ENCODE measurements at places on chromosomes 1 and 21.

DNA sequence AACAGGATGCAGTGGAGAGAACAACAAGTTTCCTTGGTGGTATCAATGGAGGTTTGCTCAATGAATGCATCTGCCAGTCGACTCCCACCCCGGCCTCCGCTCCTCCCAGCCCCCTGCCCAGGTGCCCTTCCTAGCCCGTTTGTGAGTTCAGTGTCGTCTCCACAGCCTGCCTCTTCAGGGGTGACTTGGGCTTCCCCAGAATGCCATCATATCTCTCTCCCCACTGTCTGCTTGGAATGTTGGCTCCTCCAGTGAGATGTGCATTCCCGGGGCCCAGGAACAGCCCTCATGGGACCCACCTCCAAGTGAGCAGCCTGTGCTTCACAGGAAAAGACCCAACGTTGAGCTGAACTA is 30.5 kb downstream of the MATN1 start:
- no peak for DNase-seq

- no peak for DNase-seq
These were observed 50.2 kb downstream of the KCNJ6 start for GRCh38 chr21:37866027-37866426.

DNA sequence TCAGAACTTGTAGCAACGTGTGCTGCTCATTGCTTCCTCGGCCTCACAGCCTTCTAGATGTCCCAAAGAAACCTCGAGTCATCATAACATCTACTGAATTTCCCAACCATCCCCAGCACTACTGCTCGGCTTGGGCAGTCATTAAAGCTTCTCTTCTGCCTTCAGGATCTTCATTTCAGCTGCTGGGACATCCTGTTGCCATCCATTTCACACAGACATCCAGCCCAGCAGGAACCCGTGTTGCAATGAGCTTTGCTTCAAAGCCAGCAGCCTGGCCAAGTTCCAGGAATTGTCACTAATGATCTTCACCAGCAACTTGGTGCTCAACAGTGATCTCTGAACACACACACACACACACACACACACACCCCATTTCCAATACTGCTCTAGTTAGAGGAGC is 18.5 kb downstream of the WLS start:
- no peak for DNase-seq

DNA sequence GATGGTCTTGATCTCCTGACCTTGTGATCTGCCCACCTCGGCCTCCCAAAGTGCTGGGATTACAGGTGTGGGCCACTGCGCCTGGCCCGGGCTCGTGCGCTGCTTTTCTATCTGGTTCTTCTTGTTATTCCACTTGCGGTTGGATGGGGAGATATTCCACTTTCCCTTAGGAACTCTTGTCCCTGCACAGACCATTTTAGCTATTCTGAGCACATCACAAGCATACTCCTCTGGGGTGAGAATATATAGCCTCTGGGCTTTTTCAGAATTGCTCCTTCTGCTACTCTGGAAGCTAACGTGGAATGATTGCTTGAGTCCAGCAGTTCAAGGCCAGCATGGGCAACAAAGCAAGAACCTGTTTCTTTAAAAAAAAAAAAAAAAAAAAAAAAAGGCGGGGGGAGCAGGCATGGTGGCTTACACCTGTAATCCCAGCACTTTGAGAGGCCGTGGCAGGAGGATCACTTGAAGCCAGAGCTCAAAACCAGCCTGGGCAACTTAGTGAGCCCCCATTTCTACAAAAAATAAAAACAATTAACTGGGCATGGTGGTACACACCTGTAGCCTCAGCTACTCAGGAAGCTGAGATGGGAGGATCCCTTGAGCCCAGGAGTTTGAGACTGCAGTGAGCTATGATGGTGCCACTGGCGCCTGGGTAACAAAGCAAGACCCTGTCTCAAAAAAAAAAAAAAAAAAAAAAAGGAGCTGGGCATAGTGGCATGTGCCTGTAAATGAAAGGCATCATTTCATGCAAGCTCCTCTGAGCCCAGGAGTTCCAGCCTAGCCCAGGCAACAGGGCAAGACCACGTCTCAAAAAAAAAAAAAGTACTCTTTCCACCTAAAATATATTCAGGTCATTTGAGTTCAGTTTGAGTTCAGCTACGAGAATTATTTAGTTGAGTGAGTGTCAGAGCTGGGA is 11.8 kb upstream of the PGD start:
- no peak for DNase-seq

DNA sequence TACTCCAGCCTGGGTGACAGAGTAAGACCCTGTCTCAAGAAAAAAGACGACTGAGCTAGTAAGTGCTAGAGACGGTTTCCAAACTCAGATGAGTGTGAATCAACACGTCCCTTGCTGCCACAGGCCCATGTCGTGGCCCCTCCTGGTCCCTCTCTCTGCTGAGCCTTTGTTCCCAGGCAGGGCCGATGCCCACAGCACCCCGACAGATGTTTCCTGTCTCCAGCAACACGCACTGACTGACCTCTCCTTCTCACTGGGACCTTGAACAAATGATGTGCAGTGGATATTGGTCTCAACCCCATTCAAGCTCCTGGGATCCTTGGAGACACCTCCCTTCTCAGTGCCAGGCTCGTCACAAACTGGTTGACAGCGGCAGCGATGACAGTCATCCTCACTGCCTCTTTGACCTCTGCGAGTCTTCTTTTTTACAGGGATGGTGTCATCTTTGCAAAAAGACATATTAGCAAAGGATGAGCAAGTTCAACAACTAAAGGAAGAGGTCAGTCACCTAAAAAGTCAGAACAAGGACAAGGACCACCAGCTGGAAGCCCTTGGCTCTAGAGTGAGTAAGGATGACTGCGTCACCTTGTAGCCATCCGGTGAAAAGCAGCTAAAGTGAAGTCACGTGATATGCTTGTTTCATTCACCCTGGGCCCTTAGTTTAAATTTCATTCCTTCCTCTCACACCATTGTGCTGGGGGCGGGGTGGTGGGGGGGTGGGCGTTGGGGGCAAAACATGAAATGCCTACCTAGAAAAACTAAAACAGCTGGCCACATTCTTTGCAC is 65.8 kb downstream of the FHAD1 start:
- DNase-seq = no peak

DNA sequence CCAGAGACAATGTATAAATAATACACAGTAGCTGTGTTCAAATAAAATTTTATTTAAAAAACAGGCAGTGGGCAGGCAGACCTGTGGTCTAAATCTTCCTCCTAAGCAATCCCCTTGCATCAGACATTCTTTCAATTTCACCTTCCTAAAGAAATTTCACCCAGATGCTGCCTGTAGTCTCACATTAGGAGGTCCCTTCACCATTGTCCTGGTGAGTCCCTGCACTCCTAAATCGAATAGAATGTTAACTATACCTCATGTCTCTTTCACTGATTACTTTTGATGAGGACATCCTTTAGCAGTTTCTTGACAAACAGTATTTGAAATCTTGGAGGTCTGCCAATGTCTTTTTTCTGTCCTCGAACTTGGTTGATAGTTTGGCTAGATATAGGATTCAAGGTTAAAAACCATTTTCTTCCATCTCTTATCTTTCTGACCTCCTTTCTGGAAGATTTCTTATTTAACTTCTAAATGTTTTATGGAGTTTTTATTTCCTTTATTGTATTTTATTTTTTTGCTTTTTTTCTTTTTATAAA is 77.5 kb downstream of the LPGAT1 start:
- DNase-seq = no peak

DNA sequence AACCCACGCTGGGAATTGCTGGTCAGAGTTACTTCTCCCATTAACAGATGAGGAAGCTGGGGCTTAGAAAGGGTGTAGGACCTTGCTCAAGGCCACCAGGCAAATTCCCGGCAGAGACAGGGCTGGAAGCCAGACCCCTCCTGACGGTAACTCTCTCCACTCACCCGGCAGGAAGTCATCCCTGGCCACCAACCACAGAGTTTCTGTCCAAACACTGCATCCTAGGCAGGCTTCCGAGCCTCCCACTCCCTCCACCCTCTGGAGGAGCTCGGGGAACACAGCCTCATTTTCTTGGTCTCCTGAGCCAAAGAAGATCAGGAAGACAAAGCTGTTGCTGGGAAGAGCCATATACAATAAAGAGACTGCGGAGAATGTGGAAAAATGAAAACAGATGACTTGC is 25.0 kb upstream of the ZNF436 start:
- DNase-seq = no peak

DNA sequence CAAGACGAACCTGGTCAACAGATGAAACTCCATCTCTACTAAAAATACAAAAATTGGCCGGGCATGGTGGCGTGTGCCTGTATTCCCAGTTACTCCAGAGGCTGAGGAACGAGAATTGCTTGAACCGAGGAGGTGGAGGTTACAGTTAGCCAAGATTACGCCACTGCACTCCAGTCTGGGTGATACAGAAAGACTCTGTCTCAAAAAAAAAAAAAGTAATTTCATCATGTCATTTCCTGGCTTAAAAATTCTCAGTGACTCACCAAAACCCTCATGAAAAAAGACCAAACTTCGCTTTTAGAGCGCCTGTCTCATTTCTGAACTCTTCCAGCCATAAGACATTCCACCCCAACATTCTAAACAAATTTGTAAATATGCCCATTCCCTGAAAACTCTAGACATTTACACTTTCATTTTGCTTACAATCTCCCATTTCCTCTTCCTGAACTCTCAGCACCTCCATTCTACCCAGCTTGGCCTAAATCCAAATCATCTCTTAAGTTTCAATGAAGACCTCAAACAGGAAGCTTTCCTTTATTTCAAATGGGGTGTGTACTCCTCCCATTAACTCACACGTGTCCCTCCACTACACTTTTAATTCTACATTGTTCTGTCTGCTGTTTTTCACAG is 50.5 kb upstream of the PRRC2C start:
- DNase-seq = no peak

GRCh38 chr1:54400329-54400728 is 5.9 kb downstream of the SSBP3 start:
- DNase-seq = no peak

- DNase-seq = peak; percentile 6
These were observed 730 bp downstream of the CDC42 start for GRCh38 chr1:22053017-22053860.

DNA sequence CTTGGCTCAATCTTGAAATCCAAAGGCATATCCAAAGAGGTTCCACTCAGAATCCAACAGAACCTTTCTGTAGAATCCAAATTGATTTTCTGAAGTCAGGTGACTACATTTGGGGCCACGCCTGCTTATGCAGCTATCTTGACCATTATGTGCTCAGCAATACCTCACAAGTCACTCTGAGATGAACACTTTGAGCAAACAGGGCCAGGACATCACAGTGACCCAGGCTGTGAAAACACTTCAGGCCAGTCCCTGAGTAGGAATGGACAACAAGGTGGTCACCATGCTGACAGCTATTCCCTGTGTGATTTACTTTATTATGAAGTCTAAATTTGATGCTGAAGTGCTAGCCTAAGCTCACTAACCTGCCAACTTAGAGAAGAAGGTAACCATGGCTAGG is at the start of gene AKNAD1:
TSS of gene AKNAD1 (minus strand) at position 101 of the 400 bp plus-strand sequence. CDS start 4,430 bp downstream, outside the sequence.
- DNase-seq = no peak

DNA sequence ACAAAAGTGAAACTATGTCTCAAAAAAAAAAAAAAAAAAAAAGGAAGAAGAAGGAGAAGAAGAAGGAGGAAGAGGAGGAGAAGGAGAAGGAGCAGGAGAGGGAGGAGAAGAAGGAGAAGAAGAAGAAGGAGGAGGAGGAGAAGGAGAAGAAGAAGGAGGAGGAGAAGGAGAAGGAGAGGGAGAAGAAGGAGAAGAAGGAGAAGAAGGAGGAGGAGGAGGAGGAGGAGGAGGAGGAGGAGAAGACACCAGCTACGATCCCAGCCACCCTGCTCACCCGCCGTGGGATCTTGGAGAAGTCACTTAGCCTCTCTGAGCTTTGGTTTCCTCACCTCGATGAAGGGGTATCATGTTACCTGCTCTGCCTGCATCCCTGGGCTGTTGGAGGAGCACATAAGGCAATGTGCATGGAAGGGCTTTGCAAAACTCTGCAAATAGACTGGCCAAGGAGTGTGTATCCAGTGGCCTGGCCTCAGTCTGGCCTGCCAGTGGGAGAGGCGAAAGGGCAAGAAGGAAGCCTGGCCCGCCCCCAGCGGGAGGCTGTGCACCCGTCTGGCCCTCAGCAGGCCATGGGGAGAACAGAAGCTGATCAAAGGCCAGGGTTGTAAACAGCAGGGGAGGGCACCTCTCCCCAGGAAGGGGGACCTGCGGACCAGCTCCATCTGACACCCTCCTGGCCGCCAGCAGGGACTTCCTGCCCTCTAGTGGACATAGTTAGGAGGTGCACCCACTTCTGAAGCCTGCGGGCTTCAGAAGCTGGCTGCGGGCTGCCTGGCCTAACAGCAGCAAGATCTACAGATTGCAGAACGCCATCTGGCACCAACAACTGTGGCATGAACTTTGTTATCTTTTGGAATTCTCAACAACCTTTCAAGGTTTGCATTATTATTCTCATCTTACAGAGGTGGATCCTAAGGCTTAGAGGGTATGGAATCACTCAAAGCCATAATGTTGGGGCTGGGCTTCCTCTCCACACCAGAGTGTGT is 19.2 kb upstream of the CDK18 start:
- DNase-seq = peak; percentile 33

DNA sequence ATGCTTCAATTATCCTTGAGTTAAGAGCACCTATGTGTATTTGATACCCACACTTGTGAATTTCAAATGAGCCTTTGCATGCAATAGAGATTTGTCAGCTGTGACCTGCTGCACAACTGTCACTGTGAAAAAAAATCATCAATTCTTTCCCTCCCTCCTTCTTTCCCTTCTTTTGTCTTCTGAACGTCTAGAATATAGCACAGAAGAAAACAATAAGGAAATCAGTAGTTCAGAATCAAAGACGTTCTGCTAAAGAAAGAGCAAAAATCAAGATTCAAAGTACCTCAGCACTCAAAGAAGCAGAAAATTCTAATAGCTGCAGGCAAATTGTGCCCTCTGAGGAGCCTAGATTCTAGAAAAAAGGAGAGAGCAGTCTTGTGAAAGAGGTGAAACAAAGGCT is 1.7 kb upstream of the FMN2 start:
- no peak for DNase-seq

DNA sequence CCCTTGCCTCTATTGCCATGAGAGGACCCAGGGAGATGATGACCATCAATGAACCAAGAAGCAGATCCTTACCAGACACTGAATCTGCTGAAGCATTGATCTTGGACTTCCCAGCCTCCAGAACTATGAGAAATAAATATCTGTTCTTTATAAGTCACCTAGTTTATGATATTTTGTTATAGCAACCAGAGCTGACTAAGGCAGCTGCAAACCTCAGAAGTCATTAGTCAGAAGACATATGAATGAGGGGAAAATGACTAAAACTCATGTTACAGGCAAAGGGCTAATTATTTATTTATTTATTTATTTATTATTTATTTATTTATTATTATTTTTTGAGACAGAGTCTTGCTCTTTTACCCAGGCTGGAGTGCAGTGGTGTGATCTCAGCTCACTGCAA is 321.1 kb downstream of the TGFB2 start:
- DNase-seq = no peak

- no peak for DNase-seq
These were observed 21.6 kb upstream of the ABCA4 start for GRCh38 chr1:94142583-94142982.

GRCh38 chr1:229340496-229340895 is 2.4 kb downstream of the CCSAP start:
- DNase-seq = no peak

GRCh38 chr1:218351391-218352074 is 6.4 kb downstream of the TGFB2 start:
- no peak for DNase-seq
